HCT116 (cell line): ENCODE measurements at places on chromosomes 2 and 18. TPM values are rescaled to one million over a fixed set of nuclear protein-coding genes. Genes with fewer than 3 reads are reported as not detected.

CD207 gene
- not detected for total RNA-seq

DHRS9 gene
- 0.15 TPM for total RNA-seq

RSAD2 gene
- total RNA-seq, result not detected

TMEM17 gene
- total RNA-seq, result 3.2 TPM

GLI2 gene
- total RNA-seq, result 3.4 TPM

SLC38A11 gene
- not detected for total RNA-seq

WDR43 gene
- total RNA-seq, result 119 TPM

ASB1 gene
- total RNA-seq, result 43.1 TPM

CACNB4 gene
- total RNA-seq, result 2.0 TPM

IMPA2 gene
- 32.5 TPM for total RNA-seq

ACKR3 gene
- total RNA-seq, result 0.20 TPM

CDKL4 gene
- total RNA-seq, result 0.27 TPM

RAB12 gene
- total RNA-seq, result 32.7 TPM

NEB gene
- 0.34 TPM for total RNA-seq

C1QL2 gene
- total RNA-seq, result not detected

RBM44 gene
- total RNA-seq, result 0.54 TPM

AGXT gene
- 0.34 TPM for total RNA-seq

DHX57 gene
- total RNA-seq, result 19.4 TPM

CYP27A1 gene
- 1.6 TPM for total RNA-seq

CMPK2 gene
- total RNA-seq, result 1.5 TPM

CRYGC gene
- total RNA-seq, result not detected

SLC40A1 gene
- total RNA-seq, result 1.5 TPM

FBXO41 gene
- total RNA-seq, result 34.9 TPM

KCNG2 gene
- total RNA-seq, result not detected

TSPYL6 gene
- total RNA-seq, result not detected

FAHD2A gene
- 25.4 TPM for total RNA-seq

STK11IP gene
- total RNA-seq, result 45.0 TPM

COL6A3 gene
- total RNA-seq, result 1.2 TPM

MFSD6 gene
- total RNA-seq, result 18.6 TPM

PRSS56 gene
- not detected for total RNA-seq

AQP12B gene
- total RNA-seq, result not detected

HOXD9 gene
- not detected for total RNA-seq

NT5C1B gene
- total RNA-seq, result not detected
